Umbilical cord (tissue), 2 donors: ENCODE measurements at places on chromosomes 12 and 14. TPM values are rescaled to one million over a fixed set of nuclear protein-coding genes. Genes with fewer than 3 reads are reported as not detected.

The KLRB1 gene
- total RNA-seq: not detected

DNA sequence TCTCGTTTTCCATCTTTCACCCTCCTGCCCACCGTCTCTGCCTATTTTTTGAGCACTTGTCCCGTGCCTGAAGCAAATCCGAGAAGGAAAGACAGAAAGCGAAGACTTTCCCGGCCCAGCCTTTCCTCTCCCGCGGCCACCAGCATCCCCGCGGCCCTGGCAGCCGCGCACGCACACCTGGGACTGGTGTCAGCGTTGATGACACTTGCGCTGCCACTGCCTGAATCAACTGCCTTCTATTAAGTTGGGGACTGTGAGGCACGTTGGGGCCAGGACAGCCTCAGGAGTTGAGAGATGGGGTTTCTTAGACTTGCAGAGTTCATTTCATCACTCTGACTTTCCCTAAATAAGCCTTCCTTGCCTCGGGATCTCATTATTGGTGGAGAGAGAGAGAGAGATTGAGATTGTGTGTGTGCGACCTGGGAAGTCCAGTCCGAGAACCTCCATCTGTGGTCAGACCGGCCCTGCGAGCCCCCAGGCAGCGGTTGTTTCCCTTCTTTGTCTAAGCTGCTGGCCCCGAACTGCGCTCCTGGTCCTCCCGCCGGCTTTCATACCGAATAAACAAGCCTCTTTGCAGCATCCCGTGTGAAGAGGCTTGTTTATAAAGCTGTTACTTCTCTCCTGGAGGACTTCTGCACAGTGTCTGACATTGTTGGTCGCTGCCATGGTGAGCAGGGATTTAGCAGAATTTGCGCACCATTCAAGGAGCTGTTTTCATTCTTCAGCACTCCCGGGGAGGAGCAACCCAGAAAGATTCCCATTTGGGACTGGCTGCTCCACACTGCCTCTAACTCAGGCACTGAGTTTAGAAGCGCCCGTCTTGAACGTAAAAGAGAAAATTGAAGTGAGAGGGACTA is 1.5 kb downstream of the PDZRN4 start:
- peak; percentile 66 for DNase-seq

DNA sequence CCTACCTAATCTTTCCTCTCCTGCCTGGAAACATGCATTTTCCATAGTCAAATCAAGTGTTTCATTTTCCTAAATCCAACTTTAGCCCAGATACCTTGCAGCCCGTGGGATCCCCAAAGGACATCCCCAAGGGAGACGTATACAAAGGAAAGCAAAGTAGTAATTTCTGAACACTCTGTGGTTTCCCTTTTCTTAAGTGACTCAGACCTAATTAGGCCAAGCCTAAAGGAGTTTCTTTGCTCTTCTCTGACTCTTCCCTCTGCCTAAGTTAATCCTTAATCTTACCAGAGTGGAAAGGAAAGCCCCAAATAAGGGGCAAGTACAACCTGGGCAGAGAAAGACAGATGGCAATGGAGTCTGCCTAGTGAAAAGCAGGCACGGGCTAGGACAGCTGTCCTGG is 250.3 kb downstream of the SPTSSA start:
- no peak for DNase-seq

The P2RX7 gene
- 5.3 TPM for total RNA-seq

GRCh38 chr12:3222979-3223378 is 145.8 kb downstream of the TSPAN9 start:
- no peak for DNase-seq

The C12orf42 gene
- total RNA-seq: 0.48 TPM

The ADAM21 gene
- 3.4 TPM for total RNA-seq

- DNase-seq: no peak
These were observed 19.0 kb downstream of the KCTD10 start for GRCh38 chr12:109458086-109458485.

GRCh38 chr12:6697584-6698351 is 2.8 kb downstream of the PIANP start:
- peak; percentile 29 for DNase-seq

DNA sequence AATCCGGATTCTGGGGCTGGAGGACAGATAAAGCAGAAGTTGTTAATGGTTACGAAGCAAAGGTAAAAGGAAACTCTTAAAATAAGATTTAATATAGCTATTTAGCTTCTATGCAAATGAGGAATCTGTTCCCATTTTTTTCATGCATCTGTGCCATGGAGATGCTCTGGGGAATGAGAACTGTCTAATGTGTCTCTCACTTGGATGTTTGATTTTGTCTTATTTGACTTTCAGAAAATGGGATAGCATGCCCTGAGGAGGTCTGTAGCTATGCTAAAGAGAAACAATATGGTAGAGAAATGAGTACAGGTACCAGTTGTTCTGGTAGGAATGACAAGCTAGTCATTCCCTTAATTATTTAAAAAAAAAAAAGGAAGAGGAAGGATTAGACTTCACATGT is 24.3 kb downstream of the C12orf76 start:
- no peak for DNase-seq

- DNase-seq: no peak
These were observed 491.8 kb downstream of the PCNX1 start for GRCh38 chr14:71399057-71399487.

GRCh38 chr12:75735853-75736252 is 224.4 kb upstream of the KRR1 start:
- DNase-seq: no peak

GRCh38 chr12:115320451-115320850 is 636.5 kb upstream of the TBX3 start:
- peak; percentile 47 for DNase-seq

DNA sequence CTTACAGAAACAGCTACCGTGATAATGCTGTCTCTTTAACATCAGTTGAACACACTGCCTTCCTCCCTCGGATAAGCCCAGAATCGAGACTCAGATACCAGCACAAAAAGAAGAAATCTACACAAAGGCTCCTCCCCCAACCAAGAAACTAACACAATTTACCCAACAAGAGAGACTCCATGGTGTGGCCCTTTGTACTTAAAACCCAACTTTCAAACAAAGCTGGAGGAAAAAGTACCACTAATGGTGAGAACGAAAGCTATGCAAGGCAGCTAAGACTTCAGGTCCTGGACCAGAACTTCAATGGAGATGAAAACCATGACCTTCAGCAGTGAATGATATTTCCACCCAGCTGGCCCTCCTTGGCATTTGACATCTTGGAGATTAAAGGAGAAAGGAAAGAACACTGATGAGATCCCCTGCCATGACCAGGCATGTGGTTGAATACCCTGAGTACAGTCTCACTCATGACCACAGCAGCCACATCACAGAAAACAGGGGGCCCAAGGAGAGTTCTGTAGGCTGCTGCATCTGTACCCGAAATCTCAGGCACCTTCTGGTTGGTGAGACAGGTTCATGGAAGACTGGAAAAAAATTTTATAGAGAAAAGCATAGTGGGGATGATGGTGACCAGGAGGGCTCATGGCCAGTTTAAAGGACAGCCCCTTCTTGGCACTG is 36.7 kb downstream of the RBM19 start:
- DNase-seq: no peak

- DNase-seq: peak; percentile 94
These were observed 48.9 kb downstream of the SMOC1 start for GRCh38 chr14:69928111-69928523.

- peak; percentile 44 for DNase-seq
These were observed 67.4 kb downstream of the PPP2R5E start for GRCh38 chr14:63475761-63476160.

The SNRPF gene
- 12.3 TPM for total RNA-seq

DNA sequence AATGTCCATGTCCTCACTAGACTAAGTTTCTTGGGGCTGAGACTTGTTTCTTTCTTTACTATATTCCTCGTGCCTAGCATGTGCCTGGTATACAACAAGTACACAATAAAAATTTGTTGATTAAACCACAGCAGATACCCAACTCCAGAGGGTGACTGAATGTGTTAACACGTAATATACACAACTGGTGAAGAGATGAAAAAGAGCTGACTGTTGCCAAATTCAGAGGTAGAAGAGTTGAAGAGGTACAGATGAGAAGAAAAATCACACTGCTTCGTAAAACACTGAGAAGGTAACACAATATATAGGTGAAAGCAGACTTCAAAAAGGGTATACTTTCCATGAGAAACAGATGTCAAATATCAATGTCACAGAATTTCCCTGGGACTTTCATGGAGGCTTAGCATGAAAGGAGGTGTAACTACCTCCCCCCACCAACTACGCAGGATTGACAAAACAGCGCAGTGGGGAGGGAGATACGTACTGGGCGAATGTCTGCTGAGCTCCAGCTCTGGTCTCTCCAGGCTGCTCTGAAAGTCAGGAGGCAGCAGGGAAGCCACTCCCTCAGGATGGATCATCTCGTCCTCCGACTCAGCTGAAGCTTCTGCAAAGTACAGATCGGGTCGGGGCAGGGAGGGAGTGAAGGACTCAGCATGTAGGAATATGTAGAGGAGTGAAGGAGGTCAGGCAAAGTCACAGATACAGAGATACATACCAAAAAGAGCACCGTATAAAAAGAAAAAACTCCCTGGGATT is 5.3 kb downstream of the ACIN1 start:
- no peak for DNase-seq

DNA sequence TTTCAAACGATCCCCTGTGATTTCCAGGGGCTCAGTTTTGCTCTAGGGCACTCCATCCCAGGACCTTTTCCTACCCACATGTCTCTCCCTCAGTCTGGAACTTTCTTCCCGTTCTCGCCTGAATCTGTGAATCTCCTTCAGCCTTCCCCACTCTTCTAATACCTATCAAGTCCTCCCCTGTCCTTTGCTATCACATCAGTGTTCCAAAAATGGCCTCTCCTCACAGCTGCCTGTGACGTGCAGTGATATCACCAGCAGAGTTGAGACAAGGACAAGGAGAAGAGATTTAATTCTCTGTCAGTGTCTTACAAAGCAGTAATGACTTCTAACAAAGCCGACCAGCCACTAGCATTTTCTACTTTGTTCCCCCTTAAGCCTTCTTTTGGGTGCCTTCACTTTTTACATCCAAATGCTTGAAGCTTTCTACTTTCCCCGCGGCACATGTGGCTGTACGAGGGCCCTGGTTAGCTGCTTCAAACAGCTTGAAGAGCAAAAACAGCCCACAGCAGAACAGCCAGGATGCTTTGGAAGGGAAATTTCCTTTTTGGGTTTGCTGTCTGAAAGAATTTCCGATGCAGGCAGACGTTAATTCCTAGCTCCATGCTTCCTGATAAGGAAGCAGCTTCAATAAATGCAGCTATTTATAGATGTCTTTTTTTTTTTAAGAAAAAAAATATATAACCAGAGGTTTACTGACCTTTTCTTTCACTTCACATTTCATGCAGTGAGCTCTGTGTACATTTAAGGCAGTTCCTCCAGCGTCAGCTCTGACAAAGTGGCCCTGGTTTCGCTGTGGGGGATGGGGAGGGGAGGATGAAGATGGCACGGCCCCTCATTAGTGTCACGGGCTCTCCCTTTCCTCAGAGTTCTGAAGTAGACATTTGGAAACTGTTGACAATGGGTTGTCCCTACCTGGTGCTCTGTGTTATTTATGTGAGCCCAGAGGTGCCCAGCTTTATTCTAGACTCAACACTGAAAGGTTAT is 109.3 kb downstream of the ETV6 start:
- DNase-seq: peak; percentile 92

GRCh38 chr12:10033783-10034545 is 3.5 kb downstream of the CLEC9A start:
- peak; percentile 27 for DNase-seq

DNA sequence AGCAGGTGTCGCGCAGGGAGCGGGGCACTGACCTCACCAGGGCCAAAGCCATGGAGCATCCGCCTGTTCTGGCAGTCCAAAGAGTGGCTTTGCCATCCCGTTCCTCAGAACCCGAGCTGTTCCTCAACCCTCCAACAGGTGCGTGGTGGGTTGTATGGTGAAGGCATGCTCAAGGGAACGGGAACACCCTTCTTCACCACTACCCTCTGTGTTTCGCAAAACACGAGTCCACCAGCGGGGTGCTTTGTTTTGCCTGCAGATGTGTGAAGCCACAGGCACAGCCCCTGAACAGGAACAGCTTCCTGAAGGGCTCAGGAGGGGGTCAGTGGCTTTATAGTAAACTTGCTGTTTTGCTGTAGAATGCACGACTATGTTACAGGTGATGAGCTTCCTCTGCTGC is 52.7 kb downstream of the SMOC1 start:
- DNase-seq: no peak

DNA sequence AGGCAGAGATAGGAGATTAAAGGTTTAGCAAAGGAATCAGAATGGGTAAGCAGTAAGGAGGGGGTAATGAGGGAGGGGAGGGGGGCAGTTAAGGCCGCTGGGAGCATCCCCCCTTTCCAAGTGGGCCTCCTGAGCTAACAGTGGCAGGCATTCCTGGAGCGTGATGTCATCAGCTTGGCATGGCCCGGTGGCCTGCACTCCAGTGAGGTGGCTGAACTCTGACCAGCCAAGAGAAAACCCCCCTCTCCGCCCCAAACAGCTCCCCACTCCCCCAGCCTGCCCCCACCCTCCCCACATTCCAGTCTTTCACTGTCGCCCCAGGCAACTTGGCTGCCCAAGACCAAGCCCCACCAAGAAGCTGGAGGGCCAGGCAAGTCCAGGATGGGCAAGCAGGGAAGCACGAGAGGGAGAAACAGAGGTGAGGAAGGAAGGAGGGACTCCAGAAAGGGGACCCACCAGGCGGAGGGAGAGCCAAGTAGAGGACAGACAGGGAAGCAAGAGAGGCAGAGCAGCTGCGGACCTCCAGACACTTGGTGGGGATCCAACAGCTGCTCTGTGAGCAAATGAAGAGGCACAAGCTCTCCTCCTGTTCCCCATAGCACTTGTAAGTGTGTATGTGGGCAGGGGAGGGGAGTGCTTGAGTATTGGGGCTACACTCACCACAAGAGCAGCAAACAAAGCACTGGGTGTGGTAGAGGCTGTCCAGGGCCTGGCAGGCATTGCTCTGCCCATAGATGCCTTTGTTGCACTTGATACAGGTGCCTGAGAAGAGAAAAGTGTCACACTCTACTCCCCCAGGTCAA is 4.5 kb downstream of the AJUBA start:
- DNase-seq: peak; percentile 90

The TSPAN31 gene
- total RNA-seq: 50.1 TPM

- DNase-seq: no peak
These were observed 53.1 kb downstream of the FUT8 start for GRCh38 chr14:65465584-65465983.

DNA sequence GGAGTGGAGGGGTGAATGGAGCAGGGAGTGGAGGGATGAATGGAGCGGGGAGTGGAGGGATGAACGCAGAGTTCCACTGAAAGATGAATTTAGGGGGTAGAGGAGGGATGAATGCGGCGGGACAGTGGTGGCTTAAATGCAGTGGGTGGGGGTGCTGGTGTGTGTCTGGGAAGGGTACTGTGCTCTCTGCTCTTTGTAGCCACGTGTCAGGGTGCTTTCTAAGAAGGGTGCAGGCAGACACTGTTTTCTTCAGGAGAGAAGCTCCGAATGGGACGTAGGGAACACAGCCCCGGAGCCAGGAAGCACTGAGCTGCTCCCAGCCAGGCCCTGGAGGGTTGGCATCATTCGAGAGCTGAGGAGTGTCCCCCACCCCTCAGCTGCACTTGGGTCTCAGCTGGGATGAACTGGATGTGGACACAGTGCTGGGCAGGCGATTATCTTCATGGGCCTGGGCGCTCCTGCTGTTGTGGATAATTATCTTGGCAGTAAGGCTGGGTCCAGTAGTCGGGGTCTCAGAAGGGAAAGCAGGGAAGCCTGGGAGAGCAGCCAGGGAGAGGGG is 9.5 kb upstream of the CEP170B start:
- no peak for DNase-seq

The RILPL1 gene
- 8.2 TPM for total RNA-seq

The SRGAP1 gene
- total RNA-seq: 6.7 TPM

The SPTB gene
- 25.0 TPM for total RNA-seq

The HCAR2 gene
- 7.2 TPM for total RNA-seq
